ENCODE measurements at places on chromosomes 6 and 20. TPM values are rescaled to one million over a fixed set of nuclear protein-coding genes. Genes with fewer than 3 reads are reported as not detected.

Gene TCP1
- 277 TPM for total RNA-seq

Gene PPIL6
- not detected for total RNA-seq

Gene BTNL2
- total RNA-seq, result not detected

Gene FAM135A
- 6.5 TPM for total RNA-seq

Gene SAMD3
- 28.9 TPM for total RNA-seq

DNA sequence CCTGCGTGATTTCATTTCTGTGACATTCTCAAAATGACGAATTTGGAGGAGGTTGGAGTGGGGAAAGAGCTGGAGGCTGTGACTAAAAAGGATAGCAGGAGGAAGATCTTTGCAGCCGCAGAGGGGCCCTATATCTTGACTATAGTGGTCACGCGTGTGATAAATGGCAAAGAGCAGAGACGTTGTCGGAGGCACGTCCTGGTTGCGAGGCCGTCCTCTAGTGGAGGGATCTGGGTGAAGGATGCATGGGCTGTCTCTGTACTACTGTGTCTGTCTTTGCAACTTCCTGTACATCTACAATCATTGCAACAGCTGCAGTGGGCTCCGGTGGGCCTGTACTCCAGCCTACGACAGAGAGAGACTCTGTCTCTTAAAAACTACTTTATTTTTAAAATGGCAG is 76.6 kb downstream of the YTHDF1 start:
- no peaks in the 10 kb centered on the region for H3K36me3 ChIP-seq
- H3K27me3 ChIP-seq, result peaks cover 4% of the 10 kb centered on the region
- no peak overlapping the region for H3K4me3 ChIP-seq

DNA sequence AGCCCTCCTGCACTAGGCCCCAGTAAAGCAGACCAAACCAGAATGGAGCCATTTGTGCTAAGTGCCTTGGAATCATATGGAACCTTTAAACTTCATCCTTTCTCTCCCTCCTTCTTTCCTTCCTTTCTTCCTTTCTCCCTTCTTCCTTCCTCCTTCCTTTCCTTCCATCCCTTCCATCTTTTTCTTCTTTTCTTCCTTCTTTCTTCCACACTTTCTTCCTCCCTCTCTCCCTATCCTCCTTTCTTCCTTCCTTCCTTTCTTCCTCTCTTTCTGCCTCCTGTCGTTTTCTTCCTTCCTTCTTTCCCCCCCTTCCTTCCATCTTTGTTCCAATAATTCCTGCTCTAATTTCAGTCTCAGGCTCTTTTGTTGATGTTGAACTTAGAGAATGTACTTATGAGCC is 11.2 kb upstream of the SFT2D1 start:
- H3K27me3 ChIP-seq, result peaks cover 45% of the 10 kb centered on the region
- no peak overlapping the region for H3K27ac ChIP-seq
- H3K4me3 ChIP-seq, result no peak overlapping the region
- H3K36me3 ChIP-seq, result peaks cover 3% of the 10 kb centered on the region

DNA sequence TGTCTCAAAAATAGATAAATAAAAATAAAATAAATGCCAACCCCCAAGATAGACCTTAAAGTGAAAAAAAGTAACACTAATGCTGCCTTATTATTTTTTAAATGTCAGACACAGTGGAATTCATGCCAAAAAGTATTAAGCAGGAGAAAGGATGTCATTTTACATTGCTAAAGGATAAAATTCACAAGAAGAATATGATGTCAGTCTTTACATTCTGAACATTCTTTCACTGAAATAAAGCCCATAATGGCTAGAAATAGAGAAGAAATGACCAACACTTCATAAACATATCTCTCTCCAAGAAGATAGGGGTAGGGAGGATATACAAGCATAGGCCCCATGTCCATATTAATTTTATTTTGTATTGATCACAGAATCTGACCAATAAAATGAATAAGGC is 47.4 kb downstream of the SLC23A2 start:
- no peak overlapping the region for H3K4me3 ChIP-seq
- no peaks in the 10 kb centered on the region for H3K27me3 ChIP-seq
- H3K4me1 ChIP-seq, result peaks cover 11% of the 10 kb centered on the region
- peaks cover 8% of the 10 kb centered on the region for H3K36me3 ChIP-seq
- H3K27ac ChIP-seq, result no peak overlapping the region
- DNase-seq, result no peak

DNA sequence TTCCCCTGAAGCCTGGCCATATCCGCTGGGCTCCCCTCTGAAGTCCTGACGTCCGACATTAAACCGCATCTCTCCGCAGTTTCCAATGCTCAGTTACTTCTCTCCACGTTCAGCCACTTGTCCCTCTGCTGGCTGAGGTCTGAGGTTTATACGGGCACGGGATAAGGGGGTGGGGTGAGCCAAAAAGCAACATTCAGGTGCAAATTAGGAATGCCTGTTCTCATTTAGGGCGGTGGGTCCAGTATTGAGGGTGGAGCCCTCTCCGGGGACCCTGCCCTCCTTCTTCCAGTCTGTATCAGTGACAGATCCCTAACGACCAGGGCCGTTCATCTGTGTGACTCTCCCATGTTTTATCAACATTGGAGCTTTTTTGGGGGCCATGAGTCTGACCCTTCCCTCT is 1454.4 kb downstream of the HACE1 start:
- no peaks in the 10 kb centered on the region for H3K36me3 ChIP-seq
- H3K4me3 ChIP-seq, result no peak overlapping the region
- H3K27ac ChIP-seq, result no peak overlapping the region
- no peaks in the 10 kb centered on the region for H3K27me3 ChIP-seq
- DNase-seq, result no peak
- H3K4me1 ChIP-seq, result no peaks in the 10 kb centered on the region

DNA sequence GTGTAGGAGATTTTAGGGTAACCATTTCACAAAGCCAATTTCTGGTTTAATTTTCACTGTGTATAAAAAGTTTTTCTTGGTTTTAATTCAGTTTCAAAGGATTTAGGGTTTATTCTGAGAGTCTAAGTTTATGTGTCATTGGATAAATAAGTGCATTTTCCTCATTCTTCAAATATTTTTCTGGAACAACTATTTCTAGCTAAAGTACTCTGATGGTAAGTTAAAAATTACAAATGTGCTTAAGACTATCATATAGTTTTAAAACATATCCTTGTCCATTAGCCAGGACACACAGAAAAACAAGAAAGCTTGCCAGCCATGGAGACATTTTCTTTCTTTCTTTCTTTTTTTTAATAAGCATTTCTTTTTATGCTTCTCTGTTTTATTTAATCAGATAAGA is 333.0 kb downstream of the RFPL4B start:
- no peak for DNase-seq
- H3K27me3 ChIP-seq, result no peaks in the 10 kb centered on the region
- H3K4me3 ChIP-seq, result no peak overlapping the region
- no peaks in the 10 kb centered on the region for H3K36me3 ChIP-seq

DNA sequence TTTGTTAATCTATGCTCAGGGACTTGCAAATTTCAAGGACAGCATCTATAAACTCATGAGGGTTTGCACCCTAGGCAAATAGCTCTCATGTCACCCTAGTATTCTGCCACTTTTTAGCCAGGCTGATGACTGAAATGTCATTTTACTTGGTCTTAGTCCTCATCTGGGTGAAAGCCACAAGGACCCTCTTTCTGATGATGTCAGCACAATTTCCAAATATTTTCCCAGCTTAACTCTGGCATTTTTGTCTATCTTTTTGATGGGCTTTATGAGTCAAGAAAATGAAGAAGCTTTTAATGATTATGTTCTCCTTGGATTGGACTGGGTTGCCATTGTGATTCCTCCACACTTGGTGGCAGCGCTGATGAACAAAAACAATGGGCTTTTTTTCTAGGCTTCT is 420.1 kb upstream of the BTBD3 start:
- H3K27me3 ChIP-seq, result no peaks in the 10 kb centered on the region
- DNase-seq, result no peak
- no peaks in the 10 kb centered on the region for H3K4me1 ChIP-seq
- H3K4me3 ChIP-seq, result no peak overlapping the region
- H3K36me3 ChIP-seq, result no peaks in the 10 kb centered on the region

DNA sequence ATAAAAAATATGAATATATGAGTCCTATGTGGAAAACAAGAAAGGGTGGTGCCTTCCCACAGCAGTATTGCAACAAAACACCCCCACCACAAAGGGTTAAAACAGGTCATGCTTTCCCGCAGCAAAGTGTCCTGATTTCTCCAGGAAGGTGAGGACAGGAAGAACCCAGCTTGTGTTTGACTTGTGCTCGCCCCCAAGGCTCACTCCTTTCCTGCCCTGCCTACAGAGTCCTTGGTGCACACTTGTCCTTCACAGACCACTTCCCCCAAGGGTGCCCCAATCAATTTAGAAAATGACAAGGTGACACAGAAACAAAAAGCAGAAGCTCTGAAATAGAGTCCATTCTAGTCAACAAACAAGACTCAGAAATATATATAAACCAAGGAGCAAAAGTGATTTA is 237.4 kb downstream of the PTPRK start:
- peaks cover 28% of the 10 kb centered on the region for H3K4me1 ChIP-seq
- H3K27me3 ChIP-seq, result no peaks in the 10 kb centered on the region
- peaks cover 2% of the 10 kb centered on the region for H3K36me3 ChIP-seq
- H3K4me3 ChIP-seq, result no peak overlapping the region
